ENCODE measurements at places on chromosomes 2 and 18.

DNA sequence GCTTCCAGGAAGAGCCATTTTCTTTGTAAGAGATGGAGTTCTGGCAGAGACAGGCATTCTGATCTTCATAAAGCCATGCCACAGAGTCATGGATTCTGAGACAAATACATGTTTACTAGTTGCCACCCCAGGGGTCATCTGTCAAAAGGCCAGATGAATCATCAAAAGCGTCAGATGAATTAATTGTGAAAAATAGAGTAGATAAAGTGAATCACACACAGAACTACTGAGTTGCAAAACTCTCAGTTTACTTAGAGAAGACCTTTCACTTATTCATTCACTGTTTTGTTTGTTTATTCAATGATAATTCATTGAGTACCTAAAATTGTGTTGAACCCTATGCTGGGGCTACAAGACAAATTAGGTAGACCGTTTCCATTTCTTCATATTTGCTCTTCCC is 157.7 kb upstream of the SERPINE2 start:
- no peak for DNase-seq

GRCh38 chr2:172909454-172909853 is 166.2 kb upstream of the MAP3K20 start:
- DNase-seq: no peak

DNA sequence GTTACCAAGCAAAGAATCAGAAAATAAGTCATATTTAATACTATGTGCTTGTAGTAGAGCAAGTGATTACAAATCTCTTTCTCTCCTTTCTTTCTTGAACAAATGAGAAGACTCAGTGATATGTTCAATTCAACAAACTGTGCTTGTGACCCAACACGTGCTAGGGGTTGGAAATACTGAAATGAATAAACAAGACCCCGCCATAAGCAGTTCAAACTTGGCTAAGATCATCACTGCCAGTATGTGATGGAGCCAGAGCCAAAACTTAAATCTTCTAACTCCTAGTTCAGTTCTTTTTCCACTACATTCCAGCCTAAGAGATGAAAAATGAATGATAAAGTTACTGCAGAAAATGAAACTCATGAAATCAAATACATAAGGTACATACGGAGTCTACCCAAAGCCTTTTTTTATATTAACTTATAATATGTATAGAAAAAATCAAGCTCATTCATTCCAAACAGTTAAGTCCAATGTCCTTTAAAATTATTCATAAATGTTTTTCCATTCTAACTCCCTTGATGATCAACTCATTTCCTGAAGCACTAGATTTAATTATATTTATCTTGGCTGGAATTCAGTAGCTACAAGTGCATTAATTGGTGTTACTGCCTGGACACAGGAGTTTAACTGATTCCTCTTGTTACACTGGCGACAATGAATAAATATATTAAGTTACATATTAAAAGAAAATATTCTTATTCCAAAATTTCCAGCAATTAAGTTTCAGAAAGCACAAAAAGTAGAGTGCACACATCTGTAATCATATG is 36.0 kb downstream of the GALNT3 start:
- DNase-seq: no peak

DNA sequence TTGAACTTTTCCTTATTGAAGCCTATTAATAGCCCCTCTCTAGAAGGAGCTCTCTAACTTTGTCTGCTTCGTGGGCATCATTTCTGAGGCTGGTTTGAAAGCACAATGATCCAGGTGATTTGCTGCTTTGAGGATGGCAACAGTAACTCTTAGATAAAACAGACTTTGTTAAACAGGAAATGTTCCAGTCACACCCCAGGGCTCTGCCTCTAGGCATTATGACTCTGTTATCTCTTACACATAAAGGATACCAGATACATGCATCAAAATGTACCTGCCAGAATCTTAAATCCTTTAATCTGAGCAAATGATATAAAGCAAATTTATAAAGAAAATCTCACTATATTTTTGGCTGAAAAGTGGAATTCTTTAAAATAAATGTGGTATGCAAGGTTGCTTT is 52.3 kb downstream of the GAD1 start:
- no peak for DNase-seq

GRCh38 chr2:57177176-57177575 is 869.4 kb upstream of the VRK2 start:
- DNase-seq: no peak

- DNase-seq: no peak
Measured at GRCh38 chr2:157559061-157559460, 69.6 kb downstream of the ACVR1C start.

DNA sequence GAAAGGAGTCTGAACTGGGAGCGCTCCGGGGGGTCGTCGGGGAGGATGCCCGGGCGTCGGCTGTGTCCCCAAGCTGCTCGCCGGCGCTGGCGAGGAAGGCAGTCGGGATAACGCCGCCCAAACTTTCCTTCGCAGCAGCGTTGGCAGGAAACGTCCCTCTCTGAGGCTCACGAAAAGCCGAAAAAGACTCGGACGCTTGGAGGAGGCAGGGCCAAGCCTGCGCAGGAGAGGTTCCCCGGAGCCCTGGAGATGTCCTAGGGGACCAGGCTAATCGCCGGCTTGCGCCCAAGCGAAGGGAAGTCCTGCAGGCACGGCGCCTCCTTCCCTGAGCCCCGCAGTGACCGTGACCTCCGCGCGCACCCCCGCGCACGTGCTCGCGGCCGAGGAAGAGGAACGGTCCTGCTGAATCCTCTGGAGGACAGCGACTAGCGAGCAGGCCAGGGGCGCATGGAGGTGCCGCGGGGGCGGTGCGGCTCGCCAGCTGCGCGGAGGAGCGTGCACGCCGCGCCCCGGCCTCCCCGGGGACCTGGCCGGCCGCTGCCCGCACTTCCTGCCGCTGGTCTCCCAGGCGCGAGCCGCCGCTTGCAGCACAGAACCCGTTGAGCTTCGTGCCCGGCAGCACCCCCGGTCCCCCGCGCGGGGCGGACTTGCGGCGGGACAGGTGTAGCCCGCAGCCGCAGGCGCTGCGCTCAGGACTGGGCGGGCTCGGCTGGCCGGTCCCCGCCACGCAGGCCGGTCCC is at the start of gene SH3RF3:
Gene SH3RF3 (plus strand): TSS at position 590 of the 740 bp plus-strand sequence.
- peak; percentile 22 for DNase-seq

- no peak for DNase-seq
Measured at GRCh38 chr2:7891312-7891711, 790.5 kb upstream of the ID2 start.

GRCh38 chr18:48085781-48086487 is 155.5 kb upstream of the SMAD2 start:
- DNase-seq: no peak

DNA sequence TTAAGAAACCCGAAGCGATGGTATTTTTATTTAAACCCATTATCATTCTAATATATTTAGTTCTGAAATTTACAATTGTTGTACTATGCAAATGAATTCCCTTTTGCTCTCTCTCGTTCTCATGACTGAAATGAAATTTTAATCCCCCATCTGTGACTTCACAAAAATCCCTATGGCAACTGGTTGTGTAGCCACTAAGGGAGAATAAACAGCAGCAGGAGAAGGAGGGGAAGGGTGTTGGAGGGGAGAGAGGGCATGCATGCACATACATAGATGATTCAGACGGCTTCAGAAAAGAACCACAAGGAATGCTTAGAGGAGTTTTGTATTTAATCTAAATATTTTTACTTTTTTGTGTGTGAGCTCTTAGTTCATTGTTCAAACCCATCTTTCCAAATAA is 36.8 kb downstream of the CPS1 start:
- DNase-seq: no peak

- DNase-seq: no peak
Measured at GRCh38 chr18:63962137-63962536, 7.7 kb upstream of the SERPINB8 start.

All from CD4-positive, alpha-beta T cell treated with Interleukin-12 subunit alpha and Interleukin-12 subunit beta, for 1 hour (primary cell).